ENCODE measurements at places on chromosomes 6 and 20.
A peak's percentile ranks its signal among the peaks of the same experiment; 100 is the strongest.

DNA sequence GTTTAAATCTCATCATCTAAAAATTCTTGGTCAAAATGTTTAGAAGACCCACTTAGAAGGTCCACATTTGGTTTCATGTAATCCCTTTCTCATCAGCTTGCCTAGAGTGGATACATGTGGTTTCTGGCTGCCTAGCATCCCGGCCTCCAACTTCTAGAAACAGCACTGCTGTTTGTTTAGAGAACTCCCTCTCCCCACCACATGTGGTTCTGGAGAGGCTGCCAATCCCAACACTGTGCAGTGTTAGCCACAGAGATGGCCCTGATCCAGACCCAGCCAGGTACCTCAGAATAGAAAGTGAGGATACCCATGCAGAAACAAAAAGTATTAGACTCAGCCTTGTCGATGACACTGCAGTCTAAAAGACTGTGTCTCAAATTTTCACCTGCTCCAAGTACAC is 241.8 kb downstream of the BCKDHB start:
- no peak for DNase-seq
- H3K4me1 ChIP-seq = no peaks in the 10 kb centered on the region
- H3K27me3 ChIP-seq = no peaks in the 10 kb centered on the region

DNA sequence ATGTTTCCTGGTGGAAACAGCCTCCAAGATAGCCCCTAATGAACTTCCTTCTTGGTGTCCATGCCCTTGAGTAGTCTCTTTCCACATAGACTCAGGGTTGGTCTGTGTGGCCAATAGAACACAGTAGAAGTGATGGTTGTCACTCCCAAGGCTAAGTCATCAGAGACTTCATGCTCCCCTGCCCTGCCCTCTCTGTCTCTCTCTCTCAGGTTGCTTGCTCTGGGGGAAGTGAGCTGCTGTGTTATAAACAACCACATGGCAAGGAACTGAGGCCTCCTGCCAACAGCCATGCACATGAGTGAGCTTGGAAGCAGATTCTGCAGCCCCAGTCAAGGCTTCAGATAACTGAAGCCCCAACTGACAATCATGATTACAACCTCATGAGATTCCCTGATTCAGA is 85.3 kb upstream of the SLC22A16 start:
- H3K27me3 ChIP-seq = no peaks in the 10 kb centered on the region
- H3K4me3 ChIP-seq = no peak overlapping the region
- H3K4me1 ChIP-seq = peaks cover 24% of the 10 kb centered on the region

- H3K4me1 ChIP-seq = no peaks in the 10 kb centered on the region
- H3K4me3 ChIP-seq = no peak overlapping the region
- no peak overlapping the region for H3K27ac ChIP-seq
These were observed 284.4 kb upstream of the RNF24 start for GRCh38 chr20:4299773-4300172.

DNA sequence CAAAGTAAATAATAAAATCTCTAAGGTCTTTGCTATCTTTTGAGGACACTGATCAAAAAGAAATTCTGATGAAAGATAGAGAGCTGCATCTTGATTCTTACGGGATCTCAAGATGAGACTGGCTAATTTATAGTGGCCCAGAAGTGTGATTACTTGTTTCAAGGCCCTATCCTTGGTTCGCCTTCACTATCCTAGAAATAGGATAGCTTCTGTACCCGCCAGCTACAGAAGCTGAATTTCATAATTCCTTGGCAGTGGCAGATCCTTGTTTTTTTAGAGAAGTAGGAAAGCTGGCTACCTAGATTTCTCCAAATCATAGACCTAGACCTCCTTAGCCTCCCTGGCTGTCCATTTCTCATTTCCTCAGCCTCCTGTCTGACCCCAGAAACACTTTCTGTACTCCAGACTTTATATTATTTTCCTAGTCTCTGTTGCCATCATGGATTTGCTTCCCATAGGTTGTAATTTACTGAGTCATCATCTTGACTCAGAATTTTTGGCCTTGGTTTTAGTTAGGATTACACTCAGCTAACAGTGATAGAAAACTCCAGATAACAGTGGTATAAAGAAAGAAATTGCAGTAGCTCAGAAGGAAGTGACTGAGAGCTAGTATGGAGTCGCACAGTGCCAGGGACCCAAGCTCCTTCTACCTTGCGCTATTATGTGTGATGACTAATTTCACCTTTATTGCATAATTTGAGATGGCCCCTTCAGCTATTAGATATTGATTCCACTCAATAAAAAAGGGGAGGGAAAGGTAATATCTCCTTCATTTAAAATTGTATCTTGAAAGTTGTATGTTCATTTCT is 27.7 kb downstream of the PHF3 start:
- no peak for DNase-seq
- H3K27ac ChIP-seq = no peak overlapping the region
- H3K27me3 ChIP-seq = no peaks in the 10 kb centered on the region
- H3K4me3 ChIP-seq = no peak overlapping the region
- H3K4me1 ChIP-seq = peaks cover 56% of the 10 kb centered on the region

GRCh38 chr20:58623579-58624473 is 27.3 kb upstream of the STX16 start:
- no peaks in the 10 kb centered on the region for H3K36me3 ChIP-seq
- no peak for DNase-seq
- no peak overlapping the region for H3K27ac ChIP-seq
- peaks cover 9% of the 10 kb centered on the region for H3K27me3 ChIP-seq
- H3K4me1 ChIP-seq = no peaks in the 10 kb centered on the region

DNA sequence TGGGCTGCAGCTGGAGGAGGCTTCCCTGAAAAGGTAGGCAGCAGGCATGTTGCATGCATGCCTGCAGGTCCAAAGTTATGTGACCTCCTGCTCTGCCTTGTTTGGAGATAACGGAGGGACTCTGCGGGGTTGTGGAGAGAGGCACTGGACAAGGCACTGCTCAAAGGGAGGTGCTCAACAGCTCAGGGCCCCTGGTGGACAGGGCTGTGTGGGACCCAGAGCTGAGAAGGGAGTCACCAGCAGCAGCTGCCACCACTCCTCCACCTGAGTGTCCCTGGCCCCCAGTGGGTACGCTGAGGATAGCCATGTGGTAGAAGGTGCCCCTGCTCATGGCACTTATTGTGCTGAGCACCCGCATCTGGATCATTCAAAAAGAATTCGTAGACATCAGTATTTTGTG is 15.5 kb upstream of the CST8 start:
- H3K4me1 ChIP-seq = no peaks in the 10 kb centered on the region
- no peak for DNase-seq
- peaks cover 19% of the 10 kb centered on the region for H3K27me3 ChIP-seq
- H3K36me3 ChIP-seq = no peaks in the 10 kb centered on the region

- no peaks in the 10 kb centered on the region for H3K36me3 ChIP-seq
- no peaks in the 10 kb centered on the region for H3K4me1 ChIP-seq
- H3K4me3 ChIP-seq = no peak overlapping the region
- no peak overlapping the region for H3K27ac ChIP-seq
- peaks cover 4% of the 10 kb centered on the region for H3K27me3 ChIP-seq
These were observed 57.8 kb downstream of the OPN5 start for GRCh38 chr6:47839645-47840044.

GRCh38 chr6:143199291-143199690 is 138.6 kb downstream of the AIG1 start:
- peaks cover 7% of the 10 kb centered on the region for H3K36me3 ChIP-seq
- H3K4me1 ChIP-seq = peaks cover 11% of the 10 kb centered on the region
- no peak overlapping the region for H3K4me3 ChIP-seq
- no peak for DNase-seq

GRCh38 chr6:159969204-159969912 is 476 bp downstream of the IGF2R start:
- H3K4me1 ChIP-seq = peaks cover 47% of the 10 kb centered on the region
- H3K27ac ChIP-seq = peak overlapping the region; percentile 92
- peak overlapping the region; percentile 92 for H3K4me3 ChIP-seq
- peaks cover 5% of the 10 kb centered on the region for H3K36me3 ChIP-seq
- H3K27me3 ChIP-seq = no peaks in the 10 kb centered on the region

DNA sequence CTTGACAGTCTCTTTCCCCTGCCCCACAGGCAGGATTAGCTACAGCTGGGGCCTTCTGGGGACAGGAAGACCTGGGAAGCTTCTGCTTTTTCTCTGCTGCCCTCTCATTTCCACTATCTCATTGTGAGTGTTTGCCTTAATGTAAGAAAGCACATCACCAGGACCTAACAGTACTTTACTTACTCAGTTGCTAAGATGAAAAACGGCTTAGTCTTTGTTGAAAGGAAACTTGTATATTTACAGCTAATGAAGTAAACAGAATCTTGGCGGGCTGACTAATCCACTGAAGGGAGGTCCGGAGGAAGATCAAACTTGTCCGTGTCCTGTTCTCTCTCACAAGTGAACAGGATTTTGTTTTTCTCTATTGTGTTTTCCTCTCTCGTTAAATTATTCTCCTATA is 128.6 kb downstream of the SOD2 start:
- peaks cover 8% of the 10 kb centered on the region for H3K27me3 ChIP-seq
- H3K4me3 ChIP-seq = no peak overlapping the region
- H3K27ac ChIP-seq = no peak overlapping the region
- H3K36me3 ChIP-seq = no peaks in the 10 kb centered on the region
- no peak for DNase-seq
- no peaks in the 10 kb centered on the region for H3K4me1 ChIP-seq

DNA sequence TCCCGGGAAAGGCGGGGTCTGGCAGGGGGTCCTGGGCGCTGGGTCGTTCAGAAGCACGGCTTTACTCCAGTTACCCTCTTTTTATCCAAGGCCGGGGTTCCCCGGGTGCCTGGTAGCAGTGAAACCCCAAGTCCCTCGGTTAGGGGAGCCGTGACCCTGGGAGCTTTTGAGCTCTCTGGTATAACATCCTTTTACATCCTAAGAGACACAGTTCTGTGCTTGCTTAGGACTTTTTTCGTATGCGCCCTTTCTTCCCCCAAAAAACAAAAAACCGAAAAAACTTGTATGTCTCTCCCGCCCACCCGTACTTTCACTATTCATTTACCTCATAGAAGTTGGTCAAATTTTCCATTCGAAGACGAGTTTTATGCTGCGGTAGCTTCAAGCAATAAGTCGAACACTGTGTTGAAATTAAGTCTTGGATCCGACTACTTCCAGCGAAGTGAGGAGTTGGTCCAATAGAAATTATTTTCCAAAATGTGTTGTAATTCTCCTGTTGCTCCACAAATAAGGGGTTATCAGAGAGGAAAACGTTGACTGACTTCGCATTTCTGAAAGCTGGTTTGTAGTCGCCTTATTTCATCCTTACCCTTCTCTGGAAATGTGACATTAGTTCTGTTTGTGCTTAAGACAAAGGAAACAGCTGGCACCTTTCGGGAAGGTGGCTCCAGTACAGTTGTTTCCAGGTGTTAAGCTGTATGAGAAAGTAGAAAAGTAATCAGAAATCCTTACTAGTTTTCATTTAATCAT is 816 bp upstream of the MAN1A1 start:
- no peaks in the 10 kb centered on the region for H3K27me3 ChIP-seq
- H3K4me1 ChIP-seq = peaks cover 35% of the 10 kb centered on the region
- H3K27ac ChIP-seq = peak overlapping the region; percentile 93

GRCh38 chr20:45833883-45834796 is 541 bp downstream of the SNX21 start:
- peaks cover 13% of the 10 kb centered on the region for H3K4me1 ChIP-seq
- H3K27ac ChIP-seq = no peak overlapping the region
- peak overlapping the region; percentile 49 for H3K4me3 ChIP-seq

- H3K27ac ChIP-seq = peak overlapping the region; percentile 84
- DNase-seq = peak; percentile 91
- H3K27me3 ChIP-seq = peaks cover 4% of the 10 kb centered on the region
- H3K4me1 ChIP-seq = peaks cover 39% of the 10 kb centered on the region
- peak overlapping the region; percentile 45 for H3K4me3 ChIP-seq
These were observed 4.0 kb downstream of the CDKN1A start for GRCh38 chr6:36682328-36683144.

GRCh38 chr20:19511931-19512330 is 246.1 kb upstream of the RIN2 start:
- H3K27ac ChIP-seq = no peak overlapping the region
- no peaks in the 10 kb centered on the region for H3K27me3 ChIP-seq
- no peak overlapping the region for H3K4me3 ChIP-seq

DNA sequence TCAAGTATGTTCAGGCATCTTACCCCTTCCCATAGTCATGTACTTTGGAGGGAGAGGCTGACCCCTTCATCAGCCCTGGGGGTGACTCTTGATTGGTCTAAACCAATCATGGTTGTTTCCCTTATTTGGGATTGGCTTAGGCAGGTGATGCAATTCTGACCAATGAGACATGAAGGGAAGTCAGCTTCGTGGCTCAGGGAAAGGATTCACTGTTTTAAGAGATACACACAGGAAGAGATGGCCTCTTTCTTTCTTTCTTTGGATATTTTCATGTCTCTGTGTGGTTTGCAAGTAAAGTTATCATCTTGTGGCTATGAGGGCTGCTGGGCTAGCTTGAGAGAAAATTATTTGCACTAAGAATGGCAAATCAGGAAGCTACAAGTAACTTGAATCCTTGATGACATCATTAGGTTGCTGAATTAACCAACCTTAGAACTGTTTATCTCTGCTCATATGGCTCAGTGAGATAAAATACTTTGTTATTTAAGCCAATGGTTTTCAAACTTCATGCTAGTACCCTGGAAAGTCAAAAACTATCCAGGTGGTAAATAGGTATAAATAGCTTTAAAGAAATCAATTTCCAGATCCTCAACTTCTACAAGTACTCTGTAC is 144.2 kb upstream of the CENPW start:
- H3K36me3 ChIP-seq = no peaks in the 10 kb centered on the region
- H3K27me3 ChIP-seq = no peaks in the 10 kb centered on the region
- no peak overlapping the region for H3K27ac ChIP-seq
- no peak overlapping the region for H3K4me3 ChIP-seq

- no peaks in the 10 kb centered on the region for H3K27me3 ChIP-seq
- H3K27ac ChIP-seq = no peak overlapping the region
- H3K4me3 ChIP-seq = no peak overlapping the region
- DNase-seq = no peak
- peaks cover 14% of the 10 kb centered on the region for H3K4me1 ChIP-seq
These were observed 27.8 kb upstream of the ERVFRD-1 start for GRCh38 chr6:11139051-11139960.

GRCh38 chr6:44342052-44342451 is 398 bp upstream of the SPATS1 start:
- DNase-seq = no peak
- H3K4me1 ChIP-seq = peaks cover 3% of the 10 kb centered on the region
- no peak overlapping the region for H3K4me3 ChIP-seq

GRCh38 chr6:2667617-2668016 is 83.1 kb downstream of the MYLK4 start:
- no peak overlapping the region for H3K4me3 ChIP-seq
- peaks cover 7% of the 10 kb centered on the region for H3K27me3 ChIP-seq
- H3K27ac ChIP-seq = no peak overlapping the region
- no peak for DNase-seq
